ENCODE measurements at places on chromosomes 16 and 17.
A peak's percentile ranks its signal among the peaks of the same experiment; 100 is the strongest.

GRCh38 chr17:9241371-9241712 is 220.0 kb downstream of the NTN1 start:
- DNase-seq: no peak

- DNase-seq: no peak
These were observed 7.1 kb downstream of the GLYR1 start for GRCh38 chr16:4839942-4840341.

GRCh38 chr16:31130899-31131298 is 4.6 kb downstream of the PRSS8 start:
- no peak for DNase-seq

DNA sequence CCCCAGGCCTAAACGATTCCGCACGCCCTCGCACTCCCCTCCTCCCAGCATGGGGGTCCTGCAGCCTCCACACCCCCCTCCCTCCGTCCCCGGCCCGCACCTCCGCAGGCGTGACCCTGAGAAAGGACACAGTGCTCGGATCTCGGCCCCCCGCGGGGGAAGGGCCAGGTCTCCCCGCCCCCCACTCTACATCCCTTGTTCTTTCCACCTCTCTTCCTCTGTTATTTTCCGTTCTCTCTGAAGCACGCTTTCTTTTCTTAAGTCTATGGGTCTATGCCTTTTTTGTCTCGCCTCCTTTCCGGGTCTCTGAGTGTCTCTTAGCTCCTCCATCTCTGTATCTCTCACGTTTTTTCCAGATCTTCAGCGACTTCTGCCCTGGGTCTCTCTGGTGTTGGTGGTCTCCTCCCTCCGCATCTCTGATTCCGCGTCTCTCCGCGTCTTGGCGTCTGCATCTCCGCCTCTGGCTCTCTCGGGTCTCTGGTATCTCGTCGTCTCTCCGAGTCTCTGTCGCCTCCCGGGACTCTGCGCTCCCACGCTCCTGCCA is 2.1 kb upstream of the HES7 start:
- peak; percentile 41 for DNase-seq

DNA sequence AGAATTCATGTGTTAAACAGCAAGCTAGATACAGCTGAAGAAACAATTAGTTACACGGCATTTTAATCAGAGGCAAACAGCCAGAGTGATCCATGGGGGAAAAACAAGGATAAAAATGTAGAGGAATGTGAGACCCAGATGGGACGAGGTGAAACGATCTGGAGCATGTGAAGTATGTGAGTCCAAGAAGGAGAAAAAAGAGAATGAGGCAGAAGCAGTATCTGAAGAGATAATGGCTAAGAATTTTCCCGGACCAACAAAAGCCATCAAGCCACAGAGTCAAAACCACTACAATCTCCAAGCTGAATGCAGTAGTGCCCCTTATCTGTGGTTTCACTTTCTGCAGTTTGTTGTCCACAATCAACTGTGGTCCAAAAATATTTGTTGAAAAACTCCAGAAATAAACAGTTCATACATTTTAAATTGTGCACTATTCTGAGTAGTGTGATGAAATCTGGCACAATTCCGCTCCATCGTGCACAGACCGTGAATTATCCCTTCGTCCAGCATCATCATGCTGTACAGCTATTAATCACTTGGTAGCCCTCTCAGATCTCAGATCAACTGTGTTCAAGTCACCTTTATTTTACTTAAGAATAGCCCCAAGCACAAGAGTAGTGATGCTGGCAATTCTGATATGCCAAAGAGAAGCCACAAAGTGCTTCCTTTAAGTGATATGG is 18.8 kb downstream of the MYH10 start:
- DNase-seq: no peak

GRCh38 chr17:50938821-50939541 is 72.8 kb upstream of the TOB1 start:
- no peak for DNase-seq

DNA sequence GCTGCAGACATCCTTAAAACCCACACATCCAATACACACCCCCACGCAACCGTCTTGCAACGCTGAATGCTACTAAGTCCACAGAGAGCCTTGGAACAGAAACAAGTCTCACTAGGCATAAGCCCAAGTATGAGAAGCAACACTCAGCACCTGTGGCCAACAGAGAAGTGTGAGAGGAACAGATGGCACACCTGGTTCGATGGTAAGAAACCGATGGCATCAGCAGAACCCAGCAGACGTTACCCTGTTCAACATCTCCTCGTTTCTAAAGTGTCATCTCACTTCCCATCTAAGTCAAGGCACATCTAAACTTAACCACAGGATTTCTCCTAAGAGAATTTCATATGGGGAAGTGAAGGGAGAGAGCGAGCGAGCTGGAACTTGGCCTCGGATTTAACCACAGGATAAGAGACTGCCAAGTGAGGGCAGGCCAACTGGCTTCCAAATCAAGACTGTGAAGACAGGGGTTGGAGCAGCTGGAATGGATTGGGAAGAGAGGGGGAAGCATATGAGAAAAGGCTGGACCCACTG is 41.0 kb downstream of the NXPH3 start:
- no peak for DNase-seq

GRCh38 chr16:89988951-89989350 is 30.3 kb downstream of the DBNDD1 start:
- DNase-seq: no peak

- DNase-seq: no peak
These were observed 593.7 kb downstream of the KCNJ2 start for GRCh38 chr17:70763018-70763417.
